Activated CD4-positive, alpha-beta memory T cell treated with anti-CD3 and anti-CD28 coated beads, Interleukin-2, amount 10 ng/mL, durations not matched to agents 7 days and 5 days (primary cell): ENCODE measurements at places on chromosomes 5 and 9.

DNA sequence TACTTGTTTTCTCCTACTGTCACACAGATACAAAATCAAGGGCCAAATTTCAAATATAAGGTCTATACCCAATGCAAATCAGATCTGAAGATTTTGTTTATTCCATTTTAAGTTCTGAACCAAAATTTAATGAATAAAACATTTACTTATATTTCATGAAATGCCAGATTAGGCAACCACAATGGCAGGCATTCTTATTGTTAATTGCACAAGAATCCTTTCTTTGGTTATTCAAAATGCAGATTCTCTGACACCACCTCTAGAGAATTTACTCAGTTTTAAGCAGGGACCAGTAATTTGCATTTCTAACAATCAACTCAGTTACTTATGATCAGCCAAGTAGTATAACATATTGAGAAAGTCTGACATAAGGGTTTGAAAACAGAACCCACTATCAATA, 972.4 kb upstream of the ACO1 start:
- no peak overlapping the region for H3K4me3 ChIP-seq
- DNase-seq = no peak
- no peaks in the 10 kb centered on the region for H3K27me3 ChIP-seq
- H3K4me1 ChIP-seq = no peaks in the 10 kb centered on the region

- H3K4me3 ChIP-seq = no peak overlapping the region
- H3K27me3 ChIP-seq = no peaks in the 10 kb centered on the region
- H3K4me1 ChIP-seq = no peaks in the 10 kb centered on the region
- DNase-seq = peak; percentile 14
- no peak overlapping the region for H3K27ac ChIP-seq
Observed at GRCh38 chr5:1732238-1732941, 67.2 kb downstream of the MRPL36 start.

- DNase-seq = no peak
- H3K27me3 ChIP-seq = no peaks in the 10 kb centered on the region
- no peak overlapping the region for H3K27ac ChIP-seq
- peaks cover 84% of the 10 kb centered on the region for H3K36me3 ChIP-seq
Observed at GRCh38 chr9:92245005-92245797, 48.3 kb downstream of the IARS1 start.

DNA sequence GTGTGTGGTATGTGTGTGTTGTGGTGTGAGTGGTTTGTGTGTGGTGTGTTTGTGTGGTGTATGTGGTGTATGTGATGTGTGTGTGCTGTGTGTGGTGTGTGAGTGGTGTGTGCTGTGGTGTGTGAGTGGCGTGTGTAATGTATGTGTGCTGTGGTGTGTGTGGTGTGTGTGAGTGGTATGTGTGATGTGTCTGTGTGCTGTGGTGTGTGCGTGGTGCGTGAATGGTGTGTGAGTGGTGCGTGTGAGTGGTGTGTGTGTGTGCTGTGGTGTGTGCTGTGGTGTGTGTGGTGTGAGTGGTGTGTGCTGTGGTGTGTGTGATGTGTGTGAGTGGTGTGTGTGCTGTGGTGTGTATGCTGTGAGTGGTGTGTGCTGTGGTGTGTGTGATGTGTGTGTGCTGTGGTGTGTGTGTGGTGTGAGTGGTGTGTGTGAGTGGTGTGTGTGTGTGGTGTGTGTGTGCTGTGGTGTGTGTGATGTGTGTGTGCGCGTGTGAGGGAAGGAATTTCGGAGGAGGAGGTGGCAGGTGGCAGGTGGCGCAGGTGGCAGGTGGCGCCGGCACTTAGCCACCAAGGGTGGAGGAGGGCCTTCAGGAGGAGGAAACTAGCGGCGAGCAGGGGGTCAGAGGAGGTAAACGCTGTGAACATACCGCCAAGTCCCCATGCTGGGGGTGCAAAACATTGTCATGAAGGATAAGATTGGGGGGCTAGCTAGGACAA, 191.8 kb downstream of the MELK start:
- H3K27ac ChIP-seq = no peak overlapping the region
- no peak overlapping the region for H3K4me3 ChIP-seq
- H3K27me3 ChIP-seq = peaks cover 16% of the 10 kb centered on the region
- H3K36me3 ChIP-seq = no peaks in the 10 kb centered on the region
- no peak for DNase-seq
- peaks cover 3% of the 10 kb centered on the region for H3K4me1 ChIP-seq

DNA sequence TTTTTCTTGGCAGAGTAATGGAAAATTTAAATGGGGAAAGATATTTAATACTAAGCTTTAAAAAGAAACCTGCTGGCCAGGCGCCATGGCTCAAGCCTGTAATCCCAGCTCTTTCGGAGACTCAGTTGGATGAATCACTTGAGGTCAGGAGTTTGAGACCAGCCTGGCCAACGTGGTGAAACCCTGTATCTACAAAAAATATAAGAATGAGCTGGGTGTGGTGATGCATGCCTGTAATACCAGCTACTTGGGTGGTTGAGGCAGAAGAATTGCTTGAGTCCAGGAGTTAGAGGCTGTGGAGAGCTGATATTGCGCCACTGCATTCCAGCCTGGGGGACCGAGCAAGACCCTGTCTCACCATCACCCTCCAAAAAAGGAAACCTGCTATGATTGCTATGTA, 32.8 kb downstream of the TUT7 start:
- H3K27me3 ChIP-seq = no peaks in the 10 kb centered on the region
- peaks cover 81% of the 10 kb centered on the region for H3K36me3 ChIP-seq
- no peak for DNase-seq
- no peak overlapping the region for H3K4me3 ChIP-seq
- H3K4me1 ChIP-seq = no peaks in the 10 kb centered on the region
- no peak overlapping the region for H3K27ac ChIP-seq

DNA sequence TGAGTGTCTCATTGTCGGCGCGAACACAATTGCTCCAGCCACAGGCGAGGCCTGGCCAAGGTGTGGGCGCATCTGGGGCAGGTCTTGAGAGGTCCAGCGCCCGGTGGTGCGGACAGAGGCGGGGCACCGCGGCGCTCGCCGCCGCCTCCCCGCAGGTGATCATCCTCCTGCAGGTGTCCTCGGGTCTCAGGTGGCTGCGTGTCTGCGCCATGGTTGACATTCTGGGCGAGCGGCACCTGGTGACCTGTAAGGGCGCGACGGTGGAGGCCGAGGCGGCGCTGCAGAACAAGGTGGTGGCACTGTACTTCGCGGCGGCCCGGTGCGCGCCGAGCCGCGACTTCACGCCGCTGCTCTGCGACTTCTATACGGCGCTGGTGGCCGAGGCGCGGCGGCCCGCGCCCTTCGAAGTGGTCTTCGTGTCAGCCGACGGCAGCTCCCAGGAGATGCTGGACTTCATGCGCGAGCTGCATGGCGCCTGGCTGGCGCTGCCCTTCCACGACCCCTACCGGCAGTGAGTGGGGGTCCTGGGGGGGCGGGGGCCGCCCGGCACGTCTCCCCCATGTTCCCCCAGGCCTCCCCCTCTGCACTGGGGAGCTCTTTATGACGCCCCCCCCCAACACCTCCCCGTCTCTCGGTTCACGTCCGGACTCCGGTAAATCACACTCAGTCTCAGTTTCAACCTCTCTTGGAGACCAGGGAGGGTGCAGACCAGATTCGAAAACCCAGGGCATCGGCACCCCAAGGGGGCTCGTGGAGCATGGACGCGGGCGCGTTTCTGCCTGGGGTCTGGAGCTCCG, 446 bp downstream of the NXNL2 start:
- peaks cover 16% of the 10 kb centered on the region for H3K4me1 ChIP-seq
- H3K36me3 ChIP-seq = no peaks in the 10 kb centered on the region
- DNase-seq = no peak
- H3K4me3 ChIP-seq = peak overlapping the region; percentile 13
- H3K27ac ChIP-seq = no peak overlapping the region

GRCh38 chr9:121684381-121685145, 33.1 kb downstream of the DAB2IP start:
- no peak overlapping the region for H3K27ac ChIP-seq
- no peak overlapping the region for H3K4me3 ChIP-seq
- H3K4me1 ChIP-seq = no peaks in the 10 kb centered on the region

DNA sequence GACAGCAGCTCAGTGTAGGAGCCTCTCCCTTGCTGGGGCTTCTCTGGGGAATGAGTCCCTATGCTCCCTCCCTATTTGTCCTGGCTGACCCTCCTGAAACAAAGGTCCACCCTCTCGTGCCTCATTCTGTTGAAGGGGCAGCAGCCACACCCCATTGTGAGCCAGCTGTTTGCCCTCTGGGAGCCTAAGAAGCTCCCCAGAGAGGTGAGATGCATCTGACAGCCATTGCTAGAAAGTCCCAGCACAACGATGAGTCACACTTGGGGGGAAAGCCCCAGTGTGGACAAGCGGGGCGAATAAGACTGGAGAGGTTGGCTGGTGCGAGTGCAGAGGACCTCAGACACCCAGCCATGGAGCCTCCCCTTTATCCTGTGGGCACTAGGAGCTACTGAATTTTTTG, 101.4 kb downstream of the PPARGC1B start:
- no peak overlapping the region for H3K4me3 ChIP-seq
- no peak overlapping the region for H3K27ac ChIP-seq
- H3K4me1 ChIP-seq = peaks cover 9% of the 10 kb centered on the region
- no peaks in the 10 kb centered on the region for H3K36me3 ChIP-seq
- no peaks in the 10 kb centered on the region for H3K27me3 ChIP-seq

DNA sequence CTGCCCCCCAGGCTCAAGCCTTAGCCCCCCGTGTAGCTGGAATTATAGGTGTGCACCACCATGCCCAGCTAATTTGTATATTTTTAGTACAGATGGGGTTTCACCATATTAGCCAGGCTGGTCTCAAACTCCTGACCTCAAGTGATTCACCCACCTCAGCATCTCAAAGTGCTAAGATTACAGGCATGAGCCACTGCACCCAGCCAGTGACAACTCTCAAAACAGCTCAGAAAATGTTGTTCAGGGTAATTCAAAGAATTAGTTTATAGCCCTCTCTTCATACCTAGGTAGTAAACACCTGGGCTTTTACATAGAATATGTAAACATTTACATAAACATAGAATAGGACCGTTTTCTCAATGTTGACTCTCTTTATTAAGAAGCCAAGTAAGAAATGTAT, 168.7 kb downstream of the ENC1 start:
- H3K4me1 ChIP-seq = peaks cover 3% of the 10 kb centered on the region
- H3K36me3 ChIP-seq = no peaks in the 10 kb centered on the region
- no peak overlapping the region for H3K27ac ChIP-seq
- no peak overlapping the region for H3K4me3 ChIP-seq
- DNase-seq = no peak

DNA sequence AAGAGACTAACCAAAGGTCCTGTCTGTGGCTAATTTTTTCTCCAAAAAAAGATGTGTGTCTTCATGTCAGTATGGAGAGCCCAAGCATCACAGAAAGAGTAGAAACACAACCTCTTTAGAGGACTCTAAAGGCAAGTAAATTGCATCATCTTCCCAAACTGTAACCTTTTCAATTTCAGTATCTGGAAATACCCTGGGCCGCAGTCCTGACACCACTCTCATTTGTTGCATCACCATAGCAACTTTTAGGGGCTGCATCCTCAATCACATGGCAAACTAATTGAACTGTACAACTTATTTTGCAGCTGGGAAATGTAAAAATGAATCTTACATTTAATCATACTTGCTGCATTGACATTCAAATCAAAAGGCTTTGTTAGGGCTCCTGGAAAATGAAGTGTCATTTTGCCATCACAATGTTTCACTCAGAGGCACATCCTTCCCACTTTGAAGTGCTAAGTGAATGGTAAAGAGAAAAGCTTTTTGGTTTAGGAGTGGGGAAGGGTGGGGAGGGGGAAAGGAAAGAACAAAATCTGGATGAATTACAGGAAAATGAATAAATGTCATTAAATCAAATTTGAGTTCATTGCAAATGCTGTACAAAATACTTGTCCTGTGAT, 60.6 kb upstream of the GRIA1 start:
- H3K36me3 ChIP-seq = no peaks in the 10 kb centered on the region
- DNase-seq = no peak
- no peaks in the 10 kb centered on the region for H3K27me3 ChIP-seq
- H3K27ac ChIP-seq = no peak overlapping the region
- no peaks in the 10 kb centered on the region for H3K4me1 ChIP-seq

- peaks cover 24% of the 10 kb centered on the region for H3K27me3 ChIP-seq
- H3K36me3 ChIP-seq = no peaks in the 10 kb centered on the region
- H3K27ac ChIP-seq = no peak overlapping the region
Observed at GRCh38 chr5:80959138-80959537, 1.0 kb upstream of the RASGRF2 start.

DNA sequence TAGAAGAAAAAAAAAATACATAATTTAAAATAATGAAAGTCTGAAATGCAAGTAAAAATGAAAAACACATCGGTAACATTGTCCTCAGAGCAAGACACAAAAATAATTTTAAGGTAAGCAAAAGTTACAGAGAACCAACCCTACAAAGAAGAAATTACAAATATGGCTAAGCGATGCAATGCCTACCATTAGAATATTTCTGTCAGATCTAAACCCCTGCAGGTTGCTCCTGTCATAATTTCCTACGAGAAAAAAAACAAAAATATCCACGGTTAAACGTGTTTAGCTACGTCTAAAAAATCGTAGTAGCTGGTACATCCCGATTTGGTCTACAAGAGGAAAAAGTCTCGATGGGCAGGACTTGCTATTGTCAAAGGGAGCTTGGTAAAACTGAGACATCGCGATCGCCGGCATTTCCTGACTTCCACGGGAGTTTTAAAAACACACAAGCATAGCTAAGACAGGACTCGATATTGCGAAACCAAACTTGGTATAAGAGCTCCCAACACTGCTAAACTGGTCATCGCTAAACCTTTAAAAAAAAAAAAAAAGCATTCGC, 1.1 kb upstream of the ANXA2R start:
- peak; percentile 57 for DNase-seq
- H3K36me3 ChIP-seq = peaks cover 40% of the 10 kb centered on the region
- peak overlapping the region; percentile 97 for H3K4me3 ChIP-seq
- H3K27ac ChIP-seq = peak overlapping the region; percentile 99
